AG08395 (cell line): ENCODE measurements at places on chromosomes 6 and 20.
A peak's percentile ranks its signal among the peaks of the same experiment; 100 is the strongest.

DNA sequence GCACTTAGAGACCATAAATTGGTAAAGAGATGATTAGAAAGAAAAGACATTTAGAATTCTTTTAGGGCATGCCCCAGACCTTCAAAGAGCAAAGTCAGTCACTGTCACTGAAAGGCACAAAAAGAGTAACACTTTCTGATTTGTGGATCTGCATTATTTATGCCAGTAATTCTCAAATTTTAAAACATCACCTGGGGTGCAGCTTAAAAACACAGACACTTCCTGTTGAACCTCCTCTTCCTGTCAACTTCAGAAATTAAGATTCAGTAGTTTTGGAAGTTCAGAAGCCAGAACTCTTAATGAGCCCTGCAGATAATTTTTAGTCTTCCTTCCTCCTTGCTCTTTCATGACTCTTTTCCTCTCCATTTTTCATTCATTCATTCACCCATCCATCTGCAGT is 137.5 kb downstream of the NRN1 start:
- no peak for DNase-seq

- no peak for DNase-seq
These were observed 16.7 kb upstream of the IRAK1BP1 start for GRCh38 chr6:78850621-78851020.

GRCh38 chr6:152637296-152638047 is at the start of gene SYNE1:
SYNE1 (minus strand) TSS chr6:152637362; CDS start chr6:152628331, 9,031 bp downstream.
- DNase-seq: peak; percentile 23

- DNase-seq: no peak
These were observed 185.9 kb downstream of the MAFB start for GRCh38 chr20:40503119-40503518.

DNA sequence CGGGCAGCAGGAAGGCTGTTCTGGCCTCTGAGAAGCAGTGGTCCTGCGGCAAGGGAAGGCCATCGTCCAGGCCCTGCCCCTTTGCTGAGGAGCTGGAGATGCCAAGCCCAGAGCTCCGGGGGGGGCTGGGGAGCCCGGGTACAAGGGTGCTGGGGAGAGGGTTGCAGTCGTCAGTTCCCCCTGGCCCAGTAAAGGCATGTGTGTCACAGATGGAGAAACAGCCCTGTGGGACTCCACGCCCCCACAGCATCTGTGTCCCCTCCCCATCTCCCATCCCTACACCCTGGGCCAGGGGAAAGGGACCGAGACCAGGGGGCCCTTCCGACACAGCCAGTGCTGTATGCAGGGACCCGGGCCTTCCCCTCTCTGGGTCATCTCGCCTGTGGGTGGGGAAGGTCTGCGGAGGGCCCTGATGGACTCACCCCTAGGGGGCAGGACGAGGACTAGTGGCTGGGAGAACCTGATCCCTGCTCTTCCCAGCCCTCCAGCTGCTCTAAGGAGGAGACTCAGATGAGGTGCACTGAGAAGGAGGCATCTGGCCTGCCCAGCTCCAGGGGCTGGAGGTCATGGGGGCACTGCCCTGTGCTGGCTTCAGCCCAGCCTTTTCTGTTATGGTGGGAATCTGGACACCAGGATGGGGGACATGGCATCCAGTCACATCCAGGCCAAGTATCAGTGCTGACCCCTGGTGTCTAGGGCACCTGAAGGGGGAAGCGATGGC is 609 bp downstream of the MYL9 start:
- DNase-seq: peak; percentile 71

GRCh38 chr6:160077526-160077925 is 44.1 kb upstream of the SLC22A1 start:
- DNase-seq: peak; percentile 82
